ENCODE measurements at places on chromosomes 1 and 21. TPM values are rescaled to one million over a fixed set of nuclear protein-coding genes. Genes with fewer than 3 reads are reported as not detected.

The PAPPA2 gene
- total RNA-seq: 0.07 TPM

- no peak for DNase-seq
- no peak overlapping the region for H3K4me3 ChIP-seq
- peaks cover 9% of the 10 kb centered on the region for H3K36me3 ChIP-seq
- H3K4me1 ChIP-seq: peaks cover 26% of the 10 kb centered on the region
- H3K27ac ChIP-seq: no peak overlapping the region
- H3K27me3 ChIP-seq: no peaks in the 10 kb centered on the region
Observed at GRCh38 chr1:84615790-84616189, 41.5 kb upstream of the CTBS start.

The PWP2 gene
- total RNA-seq: 9.3 TPM

DNA sequence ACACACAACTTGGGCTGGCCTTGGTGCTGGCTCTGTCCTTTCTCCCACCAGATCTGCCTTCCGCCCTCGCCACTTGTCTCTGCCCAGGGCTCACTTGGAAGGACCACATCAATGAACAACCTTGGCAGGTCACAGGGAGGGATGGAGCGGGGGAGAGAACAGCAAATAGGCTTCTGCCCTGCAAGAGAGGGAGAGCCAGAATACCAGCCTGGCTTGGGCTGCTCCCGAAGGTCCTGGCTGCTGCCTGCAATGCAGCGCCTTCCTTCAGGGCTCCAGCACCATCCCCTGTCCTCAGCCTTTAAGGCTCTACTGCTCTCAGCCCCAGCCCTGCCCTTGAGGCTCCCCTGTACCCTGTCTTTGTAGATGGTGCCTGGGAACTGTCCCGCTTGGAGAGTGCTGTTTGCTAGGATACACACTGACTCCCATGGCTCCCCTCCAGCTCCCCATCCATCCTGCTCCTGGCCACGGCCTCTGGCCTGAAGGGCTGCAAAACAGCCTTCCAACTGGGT lies 43.8 kb downstream of the HIVEP3 start:
- peaks cover 34% of the 10 kb centered on the region for H3K4me1 ChIP-seq
- no peaks in the 10 kb centered on the region for H3K36me3 ChIP-seq
- no peak for DNase-seq
- no peak overlapping the region for H3K4me3 ChIP-seq
- no peaks in the 10 kb centered on the region for H3K27me3 ChIP-seq

The DCST1 gene
- not detected for total RNA-seq

The RASAL2 gene
- not detected for total RNA-seq

DNA sequence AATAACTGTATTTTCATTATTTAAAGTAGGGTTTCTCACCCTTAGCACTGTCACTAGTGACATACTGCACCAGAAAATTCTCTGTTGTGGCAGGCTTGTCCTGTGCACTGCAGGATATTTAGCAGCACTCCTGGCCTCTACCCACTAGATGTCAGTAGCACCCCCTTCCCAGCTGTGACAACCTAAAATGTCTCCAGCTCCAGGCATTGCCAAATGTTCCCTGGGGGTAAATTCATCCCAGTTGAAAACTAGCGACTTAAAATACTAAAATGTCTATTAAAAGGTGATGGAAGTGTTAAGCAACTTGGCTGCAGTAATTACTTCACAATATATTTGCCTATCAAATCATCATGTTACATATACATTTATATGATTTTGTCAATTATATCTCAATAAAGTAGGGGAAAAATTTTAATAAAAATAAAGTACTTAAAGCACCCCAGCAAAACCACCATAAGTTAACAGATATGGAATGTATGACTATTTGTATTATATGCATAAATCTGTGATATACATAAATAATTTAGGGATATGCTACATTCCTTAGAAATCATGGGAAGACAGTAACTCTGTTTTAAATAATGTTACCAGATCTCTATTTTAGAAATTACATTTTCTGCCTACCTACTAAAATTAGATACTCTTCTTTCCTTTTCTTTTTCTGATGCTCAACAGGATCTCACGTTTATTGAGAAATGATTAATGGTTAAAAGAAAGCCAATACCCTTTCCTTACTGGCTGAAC lies 74.6 kb downstream of the ARID4B start:
- H3K36me3 ChIP-seq: peaks cover 7% of the 10 kb centered on the region
- peaks cover 32% of the 10 kb centered on the region for H3K4me1 ChIP-seq
- no peak overlapping the region for H3K4me3 ChIP-seq
- H3K27ac ChIP-seq: no peak overlapping the region

The CRB1 gene
- total RNA-seq: not detected

The ZNF695 gene
- total RNA-seq: 2.6 TPM

The ZFP69B gene
- total RNA-seq: 4.1 TPM

All from activated CD8-positive, alpha-beta T cell treated with anti-CD3 and anti-CD28 coated beads for 36 hours (primary cell).